NCI-H82 (cell line): ENCODE measurements at places on chromosomes 1 and 21.

DNA sequence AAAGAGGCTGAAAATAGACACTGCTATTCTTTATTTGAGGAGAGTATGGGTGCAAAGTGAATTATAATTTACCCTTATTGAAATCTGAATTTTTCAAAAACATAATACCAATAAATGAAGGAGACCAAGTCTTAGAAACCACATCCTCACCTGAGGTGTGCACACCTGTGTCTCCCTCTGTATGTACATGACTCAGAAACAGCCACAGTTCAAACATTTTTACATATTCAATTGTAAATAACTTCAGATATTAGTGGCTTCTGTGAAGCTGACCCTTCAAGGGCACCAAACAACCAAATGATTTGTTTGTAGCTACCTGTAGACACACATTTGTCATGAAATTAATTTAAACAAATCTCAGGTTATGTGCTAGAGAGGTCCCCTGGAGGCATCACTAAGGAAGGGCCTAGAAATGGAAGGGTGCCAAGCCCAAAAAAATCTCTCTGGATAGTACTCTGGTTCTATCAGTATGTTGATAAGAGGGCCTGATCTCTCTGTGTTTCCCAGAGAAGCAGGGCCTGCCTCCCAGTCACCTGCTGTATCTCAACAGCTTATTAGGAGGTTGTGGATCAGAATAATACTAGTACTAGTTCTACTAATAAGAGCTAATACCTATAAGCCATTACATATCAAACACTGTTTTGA is 28.1 kb downstream of the ERI3 start:
- no peak for DNase-seq

- no peak for DNase-seq
Measured at GRCh38 chr1:109371341-109371739, 26.4 kb downstream of the SORT1 start.

GRCh38 chr1:232438476-232438875 is 191.5 kb downstream of the SIPA1L2 start:
- no peak for DNase-seq

- no peak for DNase-seq
Measured at GRCh38 chr1:221858818-221859611, 117.1 kb upstream of the DUSP10 start.

DNA sequence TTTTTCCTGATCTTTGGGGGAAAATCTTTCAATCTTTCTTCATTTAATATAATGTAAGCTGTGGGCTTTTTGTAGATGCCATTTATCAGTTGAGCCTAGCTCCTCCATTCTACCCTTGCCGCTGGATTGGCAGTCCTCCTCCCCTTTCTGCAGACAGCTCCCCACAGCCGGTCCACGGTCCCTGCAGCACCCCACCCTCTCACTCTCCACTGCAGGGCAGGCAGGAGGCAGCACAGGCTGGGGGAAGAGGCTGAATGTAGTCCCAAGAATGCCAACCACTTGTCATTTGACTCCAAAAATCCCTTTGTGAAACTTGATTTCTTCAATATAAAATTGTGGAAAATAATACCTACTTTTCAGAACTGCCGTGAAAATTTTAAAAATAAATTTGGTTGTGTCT is 96.7 kb downstream of the SYT2 start:
- DNase-seq = no peak

GRCh38 chr21:31383770-31384169 is 39.7 kb upstream of the TIAM1 start:
- DNase-seq = no peak

DNA sequence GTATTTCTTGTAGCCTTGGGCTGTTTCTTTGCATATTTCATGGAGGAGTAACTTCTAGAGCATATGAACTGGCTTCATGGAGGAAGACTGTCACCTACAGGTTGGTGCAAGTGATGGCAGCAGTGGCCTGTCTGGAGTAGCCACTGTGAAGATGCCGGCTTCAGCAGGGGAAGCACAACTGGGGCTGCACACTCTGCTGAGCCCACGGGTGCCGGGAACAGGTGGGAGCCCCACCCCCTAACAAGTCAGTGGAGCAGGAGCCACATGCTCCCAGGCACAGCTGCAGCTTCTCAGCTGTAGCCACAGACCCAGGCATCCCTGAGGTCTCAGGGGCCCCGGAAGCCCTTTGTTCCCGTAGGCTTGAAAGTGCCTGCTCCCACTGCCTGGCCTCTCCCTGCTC is 43.2 kb upstream of the C1orf185 start:
- peak; percentile 30 for DNase-seq

- peak; percentile 66 for DNase-seq
Measured at GRCh38 chr1:205317311-205317917, 4.1 kb downstream of the NUAK2 start.

GRCh38 chr1:63103682-63104081 is 218.7 kb upstream of the FOXD3 start:
- DNase-seq = no peak

- DNase-seq = no peak
Measured at GRCh38 chr1:186559601-186560116, 98.7 kb upstream of the PDC start.
